ENCODE measurements at places on chromosomes 5 and 9. TPM values are rescaled to one million over a fixed set of nuclear protein-coding genes. Genes with fewer than 3 reads are reported as not detected.

The OMD gene
- total RNA-seq: not detected

The ABO gene
- not detected for total RNA-seq

DNA sequence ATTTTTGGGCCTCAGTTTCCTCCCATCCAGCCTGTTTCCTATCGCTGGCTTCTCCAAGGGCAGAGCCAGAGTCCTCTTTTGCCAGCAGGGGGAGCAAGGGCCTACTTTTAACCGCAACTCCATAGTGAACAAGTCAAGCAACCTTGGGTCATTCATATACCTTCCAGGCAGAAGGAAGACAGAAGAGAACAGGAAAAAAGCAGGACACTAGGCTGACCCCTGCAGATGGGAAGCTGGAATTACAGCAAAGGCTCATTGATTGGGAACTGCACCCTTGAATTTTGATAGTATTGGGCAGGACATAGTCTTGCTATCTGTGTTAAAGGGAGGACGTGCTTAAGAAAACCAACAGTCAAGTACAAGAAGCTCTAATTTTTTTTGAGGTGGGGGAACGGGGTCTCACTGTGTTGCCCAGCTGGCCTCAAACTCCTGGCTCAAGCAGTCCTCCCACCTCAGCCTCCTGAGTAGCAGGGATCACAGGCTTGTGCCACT is 30.1 kb downstream of the QRFP start:
- no peaks in the 10 kb centered on the region for H3K4me1 ChIP-seq
- H3K4me3 ChIP-seq: no peak overlapping the region
- DNase-seq: peak; percentile 74
- H3K27ac ChIP-seq: no peak overlapping the region
- no peaks in the 10 kb centered on the region for H3K27me3 ChIP-seq

The POU5F2 gene
- 0.51 TPM for total RNA-seq

- no peaks in the 10 kb centered on the region for H3K27me3 ChIP-seq
- no peak overlapping the region for H3K4me3 ChIP-seq
- no peak overlapping the region for H3K27ac ChIP-seq
- H3K36me3 ChIP-seq: no peaks in the 10 kb centered on the region
Measured at GRCh38 chr9:26292943-26293342, 599.7 kb downstream of the CAAP1 start.

DNA sequence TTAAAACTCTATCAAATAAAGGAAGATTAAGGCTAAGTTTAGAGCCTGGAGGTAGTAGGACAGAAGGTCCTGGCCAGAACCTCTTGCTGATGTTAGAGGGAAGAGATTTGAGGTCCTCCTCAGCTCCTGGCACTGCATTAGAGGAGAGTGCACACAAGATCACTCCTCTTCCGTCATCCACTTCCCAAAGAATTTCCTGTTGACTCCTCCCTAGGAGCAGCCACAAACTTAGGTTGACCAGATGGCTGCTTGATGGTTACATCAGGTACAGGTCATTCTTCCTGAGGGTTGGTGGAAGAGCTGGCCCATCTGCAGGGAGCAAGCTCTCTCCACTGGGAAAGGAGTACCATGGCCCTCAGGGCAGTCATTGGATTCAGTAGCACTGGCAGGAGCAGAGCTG is 93.9 kb upstream of the IL33 start:
- no peak for DNase-seq
- no peaks in the 10 kb centered on the region for H3K36me3 ChIP-seq
- H3K4me3 ChIP-seq: no peak overlapping the region
- peaks cover 2% of the 10 kb centered on the region for H3K27me3 ChIP-seq
- no peaks in the 10 kb centered on the region for H3K4me1 ChIP-seq
- H3K27ac ChIP-seq: no peak overlapping the region

DNA sequence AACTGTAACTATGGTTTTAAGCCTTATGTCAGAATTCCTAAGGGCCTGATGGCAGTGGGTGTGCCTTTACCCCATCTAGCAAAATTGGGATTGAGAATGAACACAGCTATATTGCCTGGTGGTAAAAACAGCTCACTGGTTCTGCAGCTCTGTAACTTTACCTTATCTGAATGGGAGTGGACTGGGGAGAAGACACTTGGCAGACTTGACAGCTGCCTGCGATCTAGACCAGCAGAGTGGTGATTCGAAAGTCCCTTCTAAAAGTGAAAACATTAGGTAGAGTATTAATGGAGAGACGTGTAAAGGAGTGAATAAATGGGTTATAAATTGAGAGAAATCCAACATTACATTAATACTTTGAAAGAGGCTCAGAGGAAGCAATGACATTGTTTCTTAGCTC is 289.1 kb upstream of the EDIL3 start:
- no peaks in the 10 kb centered on the region for H3K4me1 ChIP-seq
- no peaks in the 10 kb centered on the region for H3K27me3 ChIP-seq
- H3K4me3 ChIP-seq: no peak overlapping the region

All from activated CD8-positive, alpha-beta T cell treated with anti-CD3 and anti-CD28 coated beads for 36 hours (primary cell).